ENCODE measurements at places on chromosomes 6 and 20.

- no peak for DNase-seq
These were observed 9.1 kb downstream of the MC3R start for GRCh38 chr20:56257604-56258003.

DNA sequence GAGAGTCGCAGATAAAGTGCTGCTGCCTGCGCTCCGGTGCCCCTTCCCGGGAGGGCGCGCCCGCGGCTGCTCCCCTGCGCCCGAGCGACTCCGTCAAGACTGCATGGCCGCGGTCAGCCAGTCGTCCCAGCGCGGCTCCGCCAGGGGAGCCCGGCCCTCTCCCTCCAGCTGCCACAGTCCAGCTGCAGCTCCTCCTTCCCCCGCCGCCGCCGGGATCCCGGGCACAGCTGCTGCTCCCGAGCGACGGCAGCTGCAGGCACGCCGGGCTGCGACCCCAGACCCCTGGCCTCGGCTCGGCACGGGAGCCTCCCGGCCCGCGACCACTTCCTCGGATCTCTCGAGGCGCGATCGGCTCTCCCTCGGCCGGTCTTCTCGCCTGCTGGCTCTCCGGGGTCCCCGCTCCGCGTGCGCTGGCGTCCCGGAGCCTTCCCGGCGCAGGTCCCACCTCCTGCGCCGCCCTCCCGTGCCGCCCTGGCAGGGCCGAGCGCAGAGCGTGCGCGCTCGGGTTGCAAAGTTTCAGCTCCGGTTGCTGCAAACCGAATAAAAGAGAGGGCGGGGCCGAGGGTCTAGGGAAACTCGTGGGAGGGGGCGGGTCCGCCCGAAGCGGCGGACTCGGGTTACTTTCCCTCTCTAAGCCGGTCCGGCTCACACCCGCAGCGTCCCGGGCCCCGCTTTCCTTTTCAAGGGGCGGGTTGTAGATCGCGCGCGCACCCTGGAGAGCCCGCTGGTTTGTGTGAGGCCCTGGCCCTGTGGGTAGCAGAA is at the start of gene CNKSR3:
TSS of gene CNKSR3 (minus strand) at position 542 of the 762 bp plus-strand sequence. CDS start 571 bp downstream, outside the sequence.
- peak; percentile 90 for DNase-seq

DNA sequence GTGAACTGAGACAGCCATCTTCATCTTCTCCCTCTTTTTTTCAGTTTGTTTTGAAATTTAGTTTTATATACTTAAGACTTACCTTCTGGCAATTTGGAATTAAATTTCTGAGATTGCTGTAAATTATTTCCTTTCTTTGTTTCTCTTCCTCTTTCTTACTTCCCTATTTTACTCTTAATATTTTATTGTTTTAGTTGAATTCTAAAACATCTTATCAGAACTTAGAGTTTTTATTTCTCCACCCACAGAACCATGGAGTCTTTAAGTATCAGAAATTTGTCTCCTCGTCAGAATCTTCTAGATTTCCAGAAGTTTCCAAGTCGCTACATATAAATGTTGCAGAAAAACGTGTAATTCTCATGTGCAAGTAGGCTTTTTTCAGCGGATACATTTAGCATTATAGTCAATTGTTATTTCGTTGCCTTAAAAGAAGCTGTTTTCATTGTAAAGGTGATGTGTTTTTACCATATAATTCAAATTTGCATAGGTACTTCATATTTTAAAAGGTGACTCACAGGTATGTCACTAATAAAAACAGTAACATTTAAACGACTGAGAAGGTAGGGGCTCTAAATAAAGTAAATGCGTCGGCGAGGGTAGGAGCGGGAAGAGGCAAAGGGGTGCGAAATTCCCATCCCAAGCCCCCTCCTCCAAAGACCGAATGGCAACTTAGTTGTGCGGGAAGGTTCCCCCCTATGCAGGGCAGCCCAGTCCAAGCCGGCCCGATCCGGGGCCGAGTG is 866 bp upstream of the MYO6 start:
- DNase-seq: no peak

- no peak for DNase-seq
These were observed 15.7 kb upstream of the EIF2S2 start for GRCh38 chr20:34127792-34128191.

DNA sequence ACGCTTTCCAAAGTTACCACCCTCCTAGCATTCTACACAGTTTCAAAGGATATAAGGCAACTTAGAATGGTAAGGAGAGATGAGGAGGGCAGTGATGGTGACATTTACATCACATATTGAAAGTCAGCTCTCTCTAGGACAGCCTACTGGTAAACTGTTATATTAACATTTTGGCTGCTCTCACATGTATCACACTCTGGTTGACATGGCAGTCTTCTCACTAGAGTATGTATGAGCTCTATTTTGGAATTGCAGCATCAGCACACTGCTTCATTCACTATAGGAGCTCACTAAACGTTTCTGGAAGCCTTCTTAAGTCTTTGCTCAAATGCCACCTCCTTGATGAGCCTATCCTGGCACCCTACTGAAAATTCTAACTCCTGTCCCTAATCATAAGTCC is 135.7 kb upstream of the ENPP5 start:
- DNase-seq: no peak

DNA sequence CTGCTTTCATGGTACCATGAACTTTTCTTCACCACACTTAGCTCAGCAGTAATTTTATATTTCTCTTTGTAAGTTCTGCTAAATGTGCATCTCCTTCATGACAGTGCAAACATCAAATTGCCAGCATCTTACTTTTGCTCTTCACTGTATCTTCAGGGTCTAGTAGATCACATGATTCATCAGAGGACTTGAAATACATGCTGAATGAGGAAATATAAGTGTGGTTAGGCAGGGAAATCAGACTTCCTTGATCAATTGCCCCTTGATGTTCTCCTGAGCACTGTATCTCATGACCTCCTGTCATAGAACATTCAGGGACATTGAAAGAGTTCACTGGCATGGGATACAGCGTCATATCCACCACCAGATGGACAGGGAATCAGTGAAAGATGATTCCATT is 25.3 kb upstream of the POLR1H start:
- DNase-seq: no peak

DNA sequence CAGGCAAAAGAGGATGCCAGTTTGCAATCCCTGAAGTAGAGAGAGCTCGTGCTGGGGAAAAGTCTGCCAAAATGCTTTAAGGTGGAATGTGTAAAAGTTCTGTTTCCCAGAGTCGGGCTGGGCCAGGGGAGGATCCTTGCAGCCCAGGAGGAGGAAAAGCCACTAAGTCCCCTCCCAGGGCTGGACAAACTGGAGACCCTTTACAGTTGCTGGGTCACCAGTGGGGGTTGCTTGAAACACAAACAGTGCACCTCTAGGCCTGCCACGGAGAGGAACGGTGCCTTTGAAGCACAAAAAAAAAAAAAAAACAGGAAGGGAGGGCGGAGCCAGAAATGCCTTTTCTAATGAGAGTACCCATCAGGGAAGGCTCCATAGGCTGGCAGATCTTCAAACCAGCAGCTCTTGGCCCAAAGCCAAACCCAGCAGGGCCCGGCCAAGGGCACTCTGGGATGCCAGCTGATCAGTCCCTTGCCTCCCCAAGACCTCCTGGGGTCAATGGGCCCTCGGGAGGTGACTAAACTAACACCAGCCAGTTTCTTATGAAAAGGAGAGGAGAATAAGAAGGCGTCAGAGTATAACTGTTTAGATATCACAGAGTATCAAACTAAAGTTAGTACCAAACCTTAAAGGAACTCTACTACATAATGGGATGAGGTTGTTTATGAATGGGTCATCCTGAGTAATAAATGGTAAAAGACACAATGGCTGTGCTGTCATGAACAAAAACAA is 23.7 kb downstream of the HLA-A start:
- DNase-seq: peak; percentile 58

DNA sequence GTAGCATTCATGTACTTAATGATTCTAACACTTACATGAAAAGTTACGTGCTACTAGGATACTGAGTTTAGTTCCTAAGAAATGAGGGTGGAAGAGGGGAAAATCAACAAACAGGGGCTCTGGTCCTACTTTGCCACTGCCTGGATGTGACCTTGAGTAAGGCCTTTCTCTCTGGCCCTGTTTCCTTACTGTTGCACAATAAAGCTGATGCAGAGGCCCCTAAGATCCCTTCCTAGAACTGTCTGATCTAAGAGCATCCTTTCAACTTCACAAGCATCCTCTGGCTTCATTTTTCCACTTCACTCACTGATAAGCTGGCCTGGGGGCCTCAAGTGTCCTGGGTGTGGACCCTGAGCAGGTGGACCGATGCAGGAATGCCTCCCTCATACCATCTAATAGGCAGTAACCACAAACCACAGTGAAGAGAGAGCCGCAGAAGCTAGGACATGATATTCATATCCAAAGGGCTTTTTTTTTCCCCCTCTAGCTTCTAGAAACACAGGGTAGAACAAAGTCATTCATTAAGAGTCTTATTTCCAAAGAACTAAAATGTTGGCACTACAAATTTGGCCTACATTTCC is 21.6 kb downstream of the FKBP1A start:
- DNase-seq: peak; percentile 31

GRCh38 chr6:26388014-26388413 is 5.1 kb downstream of the BTN2A2 start:
- peak; percentile 31 for DNase-seq

DNA sequence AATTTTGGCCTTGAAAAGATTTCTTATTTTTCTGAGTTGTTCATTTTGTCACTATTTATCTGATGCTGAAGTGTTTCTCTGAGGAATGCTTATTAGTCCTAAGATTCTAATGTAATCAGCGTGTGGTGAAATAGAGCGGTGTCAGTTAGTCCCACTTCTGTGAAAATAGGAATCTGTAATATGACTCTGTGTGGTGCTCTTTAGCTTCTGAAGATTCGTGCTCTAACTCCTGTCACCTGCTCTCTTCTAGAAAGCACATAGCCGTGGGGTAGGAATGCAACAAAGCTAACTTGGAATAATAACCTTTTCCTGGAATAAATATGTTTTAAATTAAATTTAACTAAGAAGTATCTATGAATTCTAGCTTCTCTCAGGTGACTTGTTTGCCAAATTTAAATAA is 90.4 kb downstream of the BCKDHB start:
- DNase-seq: no peak

GRCh38 chr6:104700371-104701185 is 159.1 kb downstream of the HACE1 start:
- DNase-seq: no peak

DNA sequence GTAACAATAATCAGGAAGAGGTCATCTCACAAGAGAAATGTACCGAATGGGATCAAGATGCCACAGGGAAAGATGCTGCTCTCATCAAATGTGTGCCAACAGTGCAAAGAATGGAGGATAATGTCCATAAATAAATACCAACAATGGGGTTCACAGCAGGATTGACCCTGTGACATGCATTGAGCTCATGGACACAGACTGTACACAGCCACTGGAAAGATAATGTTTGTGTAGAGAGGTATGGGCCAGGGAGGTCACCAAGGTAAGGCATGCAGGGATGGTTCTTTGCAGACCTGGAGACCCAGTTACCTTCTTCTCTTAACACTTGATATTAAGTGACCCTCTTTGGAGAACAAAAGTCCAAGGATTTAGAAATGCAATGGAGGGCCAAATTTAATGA is 1.5 kb downstream of the AGPAT1 start:
- DNase-seq: no peak

- no peak for DNase-seq
These were observed 16.4 kb downstream of the CST8 start for GRCh38 chr20:23507346-23507745.

- DNase-seq: peak; percentile 11
These were observed 223.3 kb downstream of the BMP7 start for GRCh38 chr20:57043091-57043490.

DNA sequence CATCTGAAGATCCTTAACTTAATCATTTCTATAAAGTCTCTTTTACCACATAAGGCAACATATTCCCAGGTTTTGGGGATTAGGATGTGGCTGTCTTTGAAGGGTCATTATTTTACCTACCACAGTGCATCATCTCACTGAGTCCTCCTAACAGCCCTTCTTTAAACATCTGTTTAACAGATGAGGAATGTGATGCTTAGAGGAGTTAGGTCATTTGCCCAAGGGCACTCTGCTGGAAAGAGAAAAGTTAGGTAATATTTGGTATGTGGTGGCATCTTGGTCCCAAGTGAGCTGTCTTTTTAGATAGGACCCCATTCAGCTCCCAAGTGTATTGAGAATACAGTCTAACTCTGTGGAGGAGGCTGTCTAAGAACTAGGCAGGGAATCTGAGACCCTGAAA is 11.0 kb downstream of the MMP24 start:
- peak; percentile 70 for DNase-seq

DNA sequence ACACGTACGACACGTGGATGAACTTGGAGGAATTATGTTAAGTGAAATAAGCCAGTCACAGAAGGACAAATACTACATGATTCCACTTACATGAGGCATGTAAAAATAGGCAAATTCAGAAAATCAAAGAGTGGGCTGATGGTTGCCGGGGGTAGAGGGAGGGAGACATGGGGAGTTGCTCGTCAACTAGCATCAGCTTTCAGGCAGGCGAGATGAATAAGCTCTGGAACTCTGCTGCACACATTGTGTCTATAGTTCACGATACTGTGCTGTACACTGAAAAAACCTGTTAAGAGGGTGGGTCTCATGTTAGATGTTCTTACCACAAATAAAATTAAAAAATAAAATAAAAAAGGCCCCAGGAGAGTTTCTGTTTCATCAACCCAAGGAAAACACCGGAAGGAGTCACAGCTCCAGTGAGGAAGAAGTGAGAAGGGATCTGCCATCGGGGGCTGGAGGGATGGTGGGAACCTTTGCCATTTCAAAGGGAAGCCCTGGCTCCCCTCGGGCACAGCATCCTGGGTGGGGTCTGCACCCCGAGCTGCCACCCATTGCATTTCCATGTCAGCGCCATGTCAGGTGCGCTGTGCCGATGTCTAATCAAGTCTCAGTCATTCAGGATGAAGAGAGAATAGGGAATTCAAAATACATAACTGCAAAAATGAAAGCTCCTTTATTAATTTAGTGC is 98.3 kb downstream of the SLC22A23 start:
- no peak for DNase-seq

DNA sequence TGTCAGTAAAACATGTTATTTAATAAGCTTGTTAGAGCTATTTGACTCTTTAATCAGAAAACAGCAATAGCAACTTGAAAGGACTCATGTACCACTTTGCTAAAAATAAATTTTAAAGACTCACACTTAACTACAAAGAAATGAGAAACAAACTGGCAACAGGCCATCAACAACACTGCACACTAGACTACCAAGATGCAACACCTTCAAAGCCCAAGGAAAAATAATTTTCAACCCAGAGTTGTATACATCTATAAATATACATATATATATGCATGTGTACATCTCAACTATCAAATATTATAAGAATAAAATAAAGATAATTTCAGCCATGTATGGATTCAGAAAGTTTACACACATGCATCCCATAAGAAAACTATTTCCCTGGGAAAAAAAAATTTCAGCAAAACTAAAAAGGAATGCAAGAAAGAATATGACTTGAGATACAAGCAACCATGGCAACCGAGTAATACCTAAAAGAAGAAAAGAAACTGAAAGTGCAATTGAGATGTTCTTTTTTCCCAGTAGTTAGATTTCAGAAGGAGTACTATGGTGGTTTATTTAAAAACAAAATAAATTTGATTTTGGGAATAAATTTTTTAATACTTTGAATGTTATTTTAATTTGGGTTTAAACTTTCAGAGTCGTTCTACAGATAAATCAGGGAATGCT is 303.8 kb downstream of the UBE3D start:
- peak; percentile 24 for DNase-seq

GRCh38 chr20:9110916-9111432 is 42.1 kb downstream of the PLCB4 start:
- DNase-seq: no peak

GRCh38 chr6:159837511-159837910 is 37.4 kb downstream of the PNLDC1 start:
- no peak for DNase-seq

- no peak for DNase-seq
These were observed 29.3 kb upstream of the PRDM1 start for GRCh38 chr6:106056746-106057390.

GRCh38 chr6:156345700-156346099 is 431.5 kb upstream of the ARID1B start:
- no peak for DNase-seq

GRCh38 chr6:166554316-166554715 is 32.2 kb downstream of the RAMACL start:
- DNase-seq: no peak
